ENCODE measurements at places on chromosomes 5 and 9. TPM values are rescaled to one million over a fixed set of nuclear protein-coding genes. Genes with fewer than 3 reads are reported as not detected.

The TRPM3 gene
- polyA plus RNA-seq: 0.57 TPM

The NSD1 gene
- 27.2 TPM for polyA plus RNA-seq

The CA9 gene
- polyA plus RNA-seq: 4.2 TPM

The DAB2 gene
- polyA plus RNA-seq: 178 TPM

The CCNO gene
- not detected for polyA plus RNA-seq

The C5 gene
- polyA plus RNA-seq: 25.9 TPM

The FBP1 gene
- 259 TPM for polyA plus RNA-seq

The PRDM9 gene
- not detected for polyA plus RNA-seq

The CER1 gene
- 0.06 TPM for polyA plus RNA-seq

The PPP2R2B gene
- 8.0 TPM for polyA plus RNA-seq

The TNFSF8 gene
- 0.25 TPM for polyA plus RNA-seq

Measured in large intestine (tissue), 12 donors.